ENCODE measurements at places on chromosomes 3 and 15.

- no peak for DNase-seq
Measured at GRCh38 chr3:71090207-71090606, 493.3 kb downstream of the FOXP1 start.

DNA sequence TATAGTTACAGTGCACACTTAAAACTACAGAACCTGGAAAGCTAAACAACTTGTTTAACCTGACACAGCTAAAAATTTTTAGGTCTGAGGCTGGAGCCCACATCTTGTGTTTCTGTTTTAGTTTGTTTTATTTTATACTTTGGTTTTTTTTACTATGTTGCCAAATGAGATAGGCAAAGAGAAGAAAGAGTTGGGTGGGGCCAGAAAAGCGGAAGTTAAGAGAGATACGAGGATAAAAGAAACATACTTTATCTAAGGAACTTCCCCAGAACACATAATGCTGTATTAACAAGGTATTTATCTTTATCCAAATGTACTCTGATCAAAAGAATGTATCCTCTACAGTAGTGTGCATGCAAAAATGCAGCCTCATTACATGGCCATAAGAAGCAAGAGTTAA, 1145.7 kb downstream of the EPHA3 start:
- no peak for DNase-seq

- no peak for DNase-seq
Measured at GRCh38 chr3:156594219-156594683, 39.3 kb upstream of the SSR3 start.

- no peak for DNase-seq
Measured at GRCh38 chr15:65163041-65163440, 22.1 kb downstream of the CLPX start.

- DNase-seq, result no peak
Measured at GRCh38 chr15:98610991-98611390, 37.3 kb upstream of the IGF1R start.

GRCh38 chr15:65210770-65211481, at the start of gene CILP:
TSS of gene CILP (minus strand) at chr15:65211473. CDS start at chr15:65209755, 1,718 bp downstream.
- no peak for DNase-seq

DNA sequence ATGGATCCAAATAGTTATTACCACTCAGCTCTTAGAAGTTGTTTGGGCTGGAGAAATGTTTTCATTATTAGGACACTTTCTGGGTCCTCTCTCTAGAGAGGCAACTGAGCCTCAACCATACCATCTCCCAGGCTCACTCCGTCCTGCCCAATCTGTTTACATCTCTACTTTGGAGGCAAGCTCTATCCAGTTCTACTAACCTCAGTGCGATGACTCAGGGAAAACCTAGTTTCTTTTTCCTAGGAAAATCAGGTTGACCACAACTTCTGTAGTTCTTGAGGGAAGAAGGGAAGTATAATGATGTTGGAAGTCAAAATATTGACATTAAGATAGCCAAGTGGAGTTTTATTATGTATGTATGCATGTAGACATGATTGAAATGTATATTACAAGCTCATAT, 40.4 kb downstream of the LPP start:
- DNase-seq, result no peak

GRCh38 chr3:40971191-40972168, 227.8 kb upstream of the CTNNB1 start:
- DNase-seq, result no peak

DNA sequence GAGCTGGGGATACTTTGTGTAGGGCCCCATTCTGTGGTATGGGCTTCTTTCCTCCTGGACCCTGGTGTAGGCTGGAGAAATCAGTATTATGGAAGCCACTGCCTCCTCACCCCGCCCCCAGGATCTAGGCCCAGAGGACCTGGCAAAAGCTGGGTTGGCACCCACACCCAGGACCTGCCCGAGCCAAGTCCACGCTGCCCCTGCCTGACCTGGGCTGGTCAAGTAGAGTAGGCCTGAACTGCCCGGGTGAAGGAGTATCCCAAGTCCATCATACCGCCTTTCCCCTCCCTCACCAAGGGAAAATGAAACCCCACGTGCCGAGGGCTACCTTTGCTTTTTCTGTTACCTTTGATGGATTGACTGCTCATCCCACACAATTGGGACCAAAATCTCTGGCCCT, 37.7 kb upstream of the TRAK1 start:
- DNase-seq, result no peak

DNA sequence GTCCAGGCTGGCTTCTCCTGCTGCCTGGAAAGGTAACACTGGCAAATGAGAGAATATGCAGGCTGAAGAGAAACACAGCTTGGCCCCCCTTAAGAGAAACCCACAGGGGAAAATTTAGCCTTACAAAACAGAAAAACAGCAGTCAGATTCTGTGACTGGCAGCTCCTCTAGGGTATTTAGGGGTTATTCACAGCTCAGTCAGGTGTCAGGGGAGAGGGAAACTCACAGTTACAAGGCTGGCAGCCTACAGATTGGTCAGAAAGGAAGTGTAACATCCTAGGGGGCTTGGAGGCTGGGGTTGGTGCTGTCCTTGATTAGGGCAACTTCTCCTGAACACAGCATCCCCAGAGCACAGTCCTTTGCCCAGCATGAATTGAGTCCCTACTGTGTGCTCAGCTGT, 81.4 kb downstream of the SEMA5B start:
- DNase-seq, result no peak

DNA sequence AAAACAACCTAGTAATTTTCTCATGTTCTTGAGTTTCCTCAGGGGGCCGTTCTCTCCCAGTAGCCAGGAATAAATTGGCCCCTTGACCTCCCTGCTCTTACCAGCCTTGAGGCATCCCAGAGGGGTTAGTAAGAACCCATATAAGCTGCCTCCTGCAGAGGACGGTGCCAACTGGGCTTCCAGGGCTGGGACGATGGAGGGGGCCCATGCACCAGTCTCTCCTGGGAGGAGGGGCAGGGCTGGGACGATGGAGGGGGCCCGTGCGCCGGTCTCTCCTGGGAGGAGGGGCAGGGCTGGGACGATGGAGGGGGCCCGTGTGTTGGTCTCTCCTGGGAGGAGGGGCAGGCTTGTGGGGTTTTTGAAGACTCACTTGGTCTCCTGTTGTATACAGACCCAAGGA, 22.0 kb downstream of the LINGO1 start:
- no peak for DNase-seq

DNA sequence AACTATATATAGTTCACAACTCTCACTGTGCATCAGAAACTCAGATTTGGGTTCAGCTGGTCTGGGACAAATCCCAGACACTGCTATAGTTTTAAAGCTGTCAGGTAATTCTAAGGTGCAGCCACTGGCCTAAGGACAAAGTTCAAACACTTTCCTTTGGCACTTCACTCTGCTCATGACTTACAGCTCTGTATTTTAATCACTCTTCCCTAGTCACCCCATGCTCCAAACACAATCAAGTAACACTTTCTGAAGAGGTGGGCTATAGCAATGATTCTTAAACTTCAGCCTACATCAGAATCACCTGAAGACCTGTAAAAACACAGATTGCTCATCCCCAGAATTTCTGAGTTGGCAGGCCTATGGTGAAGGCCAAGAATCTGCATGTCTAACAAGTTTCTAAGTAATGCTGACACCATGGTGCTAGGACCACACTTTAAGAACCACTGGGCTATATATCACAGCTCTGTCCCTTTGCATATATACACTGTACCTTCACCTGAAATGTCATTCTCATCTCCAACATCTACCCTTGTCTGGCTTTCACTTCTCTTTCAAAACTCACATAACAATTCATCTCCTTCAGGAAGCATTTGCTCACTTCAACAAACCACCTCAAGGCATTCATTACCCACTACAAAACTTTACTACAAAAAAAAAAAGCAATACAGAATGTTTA, 21.4 kb downstream of the STAG1 start:
- DNase-seq, result no peak

DNA sequence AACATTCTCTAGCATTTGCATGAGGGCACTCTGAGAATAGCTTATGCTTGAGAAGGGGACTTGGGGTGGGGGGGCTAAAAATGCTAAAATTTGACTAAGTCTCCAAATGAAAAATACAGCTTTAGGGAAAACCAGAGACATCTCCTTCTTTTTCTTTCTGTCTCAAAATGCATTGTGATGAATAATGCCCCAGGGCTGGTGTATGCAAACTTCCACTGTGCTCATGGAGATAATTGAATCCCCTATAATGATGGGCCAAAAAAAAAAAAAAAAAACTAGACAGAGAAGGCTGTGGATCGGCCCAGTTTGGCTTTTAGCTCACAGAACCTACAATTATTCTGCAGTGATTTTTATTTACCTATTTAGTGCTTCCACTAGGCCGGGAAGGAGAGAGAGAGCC, 147.9 kb upstream of the RORA start:
- DNase-seq, result no peak

- no peak for DNase-seq
Measured at GRCh38 chr15:98304371-98304770, 343.9 kb downstream of the ARRDC4 start.

DNA sequence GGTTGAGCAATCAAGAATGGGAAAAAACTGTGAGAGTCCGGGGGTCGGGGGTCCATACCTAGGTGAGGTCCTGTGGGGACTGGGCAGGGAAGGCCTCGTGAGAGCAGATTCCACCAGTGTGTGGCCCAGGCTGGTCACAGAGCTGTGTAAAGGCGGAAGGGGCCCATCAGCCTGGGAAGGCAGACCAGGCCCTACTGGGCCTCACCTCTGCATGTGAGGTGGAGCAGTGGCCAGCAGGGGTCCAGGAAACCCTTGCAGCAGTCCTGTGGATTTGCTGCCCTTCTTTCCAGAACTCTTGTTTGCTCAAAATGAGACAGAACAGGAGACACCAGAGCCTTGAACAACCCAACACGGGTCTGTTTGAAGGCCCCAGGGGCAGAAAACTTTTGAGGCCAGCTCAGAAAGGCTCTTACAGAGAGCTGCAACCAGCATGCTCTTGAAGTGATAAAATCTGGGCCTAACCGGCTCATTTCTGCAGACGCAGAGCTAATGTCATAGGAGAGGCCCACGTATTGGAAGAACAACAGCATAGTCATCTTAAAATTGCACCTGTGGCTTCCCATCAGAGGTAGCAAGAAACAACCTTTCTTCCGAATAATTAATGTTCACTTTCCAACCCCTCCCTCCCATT, 30.3 kb upstream of the HHATL start:
- DNase-seq, result no peak

GRCh38 chr15:47796339-47796738, 79.0 kb downstream of the SEMA6D start:
- no peak for DNase-seq

GRCh38 chr15:100732211-100733055, 130.0 kb downstream of the ASB7 start:
- DNase-seq, result no peak

DNA sequence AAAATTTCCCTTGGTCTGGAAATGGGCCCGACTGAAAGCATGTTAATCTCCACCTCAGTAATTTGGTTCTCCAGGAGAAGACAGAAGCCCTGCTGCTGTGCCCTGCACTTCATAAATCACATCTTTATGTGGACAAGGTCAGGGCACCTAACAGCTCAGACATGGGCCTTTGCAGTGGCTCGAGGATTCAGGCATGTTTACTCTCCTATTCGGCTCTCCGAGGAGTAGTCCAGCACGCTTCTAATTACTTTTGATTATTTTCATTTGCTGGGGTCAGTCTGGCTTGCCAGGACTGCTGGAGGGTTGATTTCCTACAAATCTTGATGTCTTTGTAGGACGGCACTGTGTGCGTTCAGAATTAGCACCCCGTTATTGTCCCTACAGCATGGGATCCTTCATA, 511.2 kb downstream of the MECOM start:
- DNase-seq, result no peak

DNA sequence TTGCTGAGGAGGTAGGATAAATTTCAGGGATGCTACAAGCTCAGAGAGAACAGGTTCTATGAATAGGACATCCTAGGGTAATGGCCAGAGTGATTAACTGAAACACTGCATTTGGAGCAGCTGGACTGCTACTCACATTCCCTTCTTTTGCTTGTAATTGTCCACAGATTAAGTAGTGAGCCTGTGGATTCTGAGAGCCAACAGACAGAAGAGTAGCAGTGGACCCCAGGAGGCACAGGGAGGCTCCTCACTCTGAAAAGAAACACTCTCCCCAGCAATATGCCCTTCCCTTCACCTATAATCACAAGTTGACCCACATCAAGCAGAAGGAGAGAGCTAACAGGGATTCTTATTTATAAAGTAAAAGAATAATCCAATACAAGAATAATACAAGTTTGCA, 10.6 kb upstream of the RFX7 start:
- DNase-seq, result no peak

DNA sequence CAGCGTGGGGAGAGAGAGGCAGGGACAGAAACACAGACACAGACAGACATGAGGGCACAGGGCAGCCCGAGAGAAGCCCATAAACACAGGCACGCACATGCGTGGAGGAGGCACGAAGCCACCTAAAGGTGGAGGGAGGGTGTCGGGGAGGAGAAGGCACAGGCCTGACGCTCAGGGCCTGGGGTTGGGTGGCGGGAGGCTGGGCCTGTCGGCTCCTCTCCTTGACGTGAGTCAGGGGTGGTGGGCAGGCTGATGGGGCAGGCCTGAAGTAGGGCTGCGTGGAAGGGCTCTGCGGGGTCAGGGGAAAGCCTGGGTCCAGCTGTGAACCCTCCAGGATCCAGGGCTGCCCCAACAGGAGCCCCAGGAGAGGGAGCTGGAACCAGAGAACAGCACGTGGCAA, 74.2 kb downstream of the EPHB3 start:
- no peak for DNase-seq

DNA sequence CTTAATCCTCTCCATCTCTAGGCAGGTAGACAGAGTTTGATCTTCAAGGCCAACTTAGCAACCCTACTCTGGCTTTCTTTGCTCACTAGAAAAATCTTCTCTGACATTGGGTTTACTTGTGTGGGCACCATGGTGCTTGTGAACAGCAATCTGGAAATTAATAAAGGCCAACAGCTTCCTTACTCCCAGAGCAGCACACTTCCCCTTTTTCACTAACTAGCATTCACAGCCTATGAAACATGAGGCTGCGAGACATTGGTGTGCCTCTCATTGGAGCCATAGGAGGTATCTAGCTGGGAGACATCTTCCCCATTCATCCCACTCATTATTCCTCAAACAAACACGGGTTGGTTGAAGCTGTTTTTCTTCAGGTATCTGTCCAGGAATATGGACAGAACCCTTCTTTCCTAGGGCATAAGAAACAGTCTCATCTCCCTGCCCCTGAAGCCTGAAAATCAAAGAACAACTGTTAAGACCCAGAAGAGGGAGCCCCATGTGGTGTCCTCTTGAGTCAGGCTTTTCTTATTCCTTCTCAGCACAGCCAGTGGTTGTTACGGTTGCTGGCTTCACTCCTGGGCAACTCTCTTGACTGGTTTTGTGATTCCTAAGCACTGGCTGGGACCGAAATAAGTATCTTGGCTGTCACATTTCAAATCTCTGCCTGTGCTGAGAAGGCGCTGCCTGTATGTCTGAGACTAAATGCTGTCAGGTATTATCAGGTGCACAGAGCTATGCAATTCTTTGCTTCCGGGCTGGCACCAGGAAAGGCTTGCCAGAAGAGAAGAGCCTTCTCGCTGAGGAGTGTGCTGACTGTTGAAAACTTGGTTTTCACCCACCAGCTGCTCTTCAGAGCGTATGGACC, 194.4 kb downstream of the FEZF2 start:
- DNase-seq, result no peak

GRCh38 chr3:127678611-127679533, 6.1 kb downstream of the ABTB1 start:
- DNase-seq, result no peak

Measured in activated CD8-positive, alpha-beta memory T cell treated with anti-CD3 and anti-CD28 coated beads for 1 hour (primary cell).